ENCODE measurements at places on chromosomes 4 and X. TPM values are rescaled to one million over a fixed set of nuclear protein-coding genes. Genes with fewer than 3 reads are reported as not detected.

HS6ST2 gene
- 27.8 TPM for total RNA-seq

RENBP gene
- 3.1 TPM for total RNA-seq

OCIAD2 gene
- total RNA-seq: 8.7 TPM

ARHGEF6 gene
- total RNA-seq: 32.4 TPM

GABRE gene
- 38.8 TPM for total RNA-seq

GPR173 gene
- 4.4 TPM for total RNA-seq

RASSF6 gene
- total RNA-seq: 0.04 TPM

CCKAR gene
- not detected for total RNA-seq

SPIN4 gene
- total RNA-seq: 6.5 TPM

EPHA5 gene
- 0.66 TPM for total RNA-seq

SHOX gene
- total RNA-seq: 2.3 TPM

SHROOM4 gene
- total RNA-seq: 6.8 TPM

ASMT gene
- 0.13 TPM for total RNA-seq

C4orf36 gene
- 0.44 TPM for total RNA-seq

GRCh38 chr4:87868522-87868921 is 35.8 kb downstream of the MEPE start:
- DNase-seq: no peak

GRCh38 chrX:40719218-40719617 is 16.1 kb downstream of the MED14 start:
- DNase-seq: no peak

- no peak for DNase-seq
These were observed 69.8 kb downstream of the COL25A1 start for GRCh38 chr4:109232681-109233080.

DNA sequence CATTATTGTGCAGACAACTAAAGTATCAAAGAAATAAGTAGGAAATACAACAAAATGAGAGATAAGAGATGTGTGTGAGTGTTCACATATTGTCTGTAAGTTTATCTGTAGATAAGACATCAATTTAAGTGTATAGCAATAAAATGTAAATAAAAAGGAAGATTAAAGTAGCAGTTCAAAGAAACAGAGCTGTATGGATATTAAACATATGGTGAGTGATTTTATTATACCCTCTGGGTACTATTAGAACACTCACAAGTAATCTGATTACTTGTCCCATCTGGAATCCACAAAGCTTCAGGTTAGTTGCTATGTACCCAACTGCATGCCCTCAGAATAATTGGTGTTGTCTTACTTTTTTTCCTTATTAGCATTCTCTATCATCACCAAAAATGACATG is 747.9 kb upstream of the ADGRL3 start:
- no peak for DNase-seq

DNA sequence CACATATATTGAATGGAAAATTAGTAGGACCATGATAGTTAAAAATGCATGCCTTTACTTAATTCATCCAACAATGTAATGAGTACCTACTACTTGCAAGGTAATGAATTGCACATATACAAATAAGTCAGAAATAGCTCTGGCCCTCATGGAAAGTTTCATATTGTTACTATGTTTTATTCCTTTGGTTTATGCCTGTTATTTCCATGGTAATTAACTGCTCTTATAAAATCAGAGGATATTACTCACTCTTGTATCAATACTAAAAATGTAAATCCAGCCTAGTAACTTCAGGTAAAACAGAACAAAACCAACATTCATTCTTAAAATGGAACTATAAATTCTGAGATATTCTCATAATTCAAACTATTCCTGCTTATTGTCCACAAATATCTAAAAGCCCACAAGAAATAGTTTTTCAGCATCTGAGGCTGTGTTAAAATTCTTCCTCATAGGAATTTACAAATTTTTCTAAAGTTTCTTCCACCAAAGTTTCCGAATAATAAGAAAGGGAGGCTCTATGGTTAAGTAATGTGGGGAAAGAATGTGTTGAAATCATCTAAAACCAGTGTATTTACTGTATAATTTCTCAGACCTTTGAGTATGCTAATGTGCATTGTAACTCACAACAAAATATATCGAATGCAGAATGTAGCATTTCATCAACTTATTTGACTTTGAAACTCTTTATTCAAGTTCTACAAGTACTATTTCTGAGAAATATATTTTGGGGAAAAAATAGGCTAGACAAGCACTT is 444.2 kb downstream of the PDGFC start:
- DNase-seq: no peak

DNA sequence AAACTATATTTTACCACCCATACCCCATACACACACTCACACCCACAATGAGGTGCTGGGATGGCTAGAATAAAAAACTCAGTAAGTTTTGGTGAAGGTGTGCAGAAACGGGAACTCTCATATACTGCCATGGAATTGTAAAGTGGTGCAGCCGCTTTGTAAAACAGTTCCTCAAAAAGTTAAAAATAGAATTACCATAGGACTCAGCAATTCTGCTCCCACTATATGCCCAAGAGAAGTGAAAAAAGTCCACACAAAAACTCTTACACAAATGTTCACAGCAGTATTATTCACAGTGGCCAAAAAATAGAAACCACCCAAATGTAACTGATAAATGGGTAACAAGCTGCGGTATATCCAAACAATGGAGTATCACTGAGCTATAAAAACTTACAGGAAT is 6.5 kb downstream of the CENPU start:
- no peak for DNase-seq

GRCh38 chrX:150887906-150888465 is 10.5 kb downstream of the CD99L2 start:
- DNase-seq: no peak

GRCh38 chr4:53712408-53713020 is 121.2 kb upstream of the LNX1 start:
- peak; percentile 72 for DNase-seq

DNA sequence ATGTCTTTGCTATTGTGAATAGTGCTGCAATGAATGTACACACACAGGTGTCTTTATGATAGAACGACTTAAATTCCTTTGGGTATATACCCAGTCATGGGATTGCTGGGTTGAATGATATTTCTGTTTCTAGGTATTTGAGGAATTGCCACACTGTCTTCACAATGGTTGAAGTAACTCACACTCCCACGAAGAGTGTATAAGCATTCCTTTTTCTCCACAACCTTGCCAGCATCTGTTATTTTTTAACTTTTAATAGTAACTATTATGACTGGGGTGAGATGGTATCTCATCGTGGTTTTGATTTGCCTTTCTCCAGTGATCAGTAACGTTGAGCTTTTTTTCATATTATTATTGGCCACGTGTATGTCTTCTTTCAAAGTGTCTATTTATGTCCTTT is 17.6 kb upstream of the DCUN1D4 start:
- DNase-seq: no peak

DNA sequence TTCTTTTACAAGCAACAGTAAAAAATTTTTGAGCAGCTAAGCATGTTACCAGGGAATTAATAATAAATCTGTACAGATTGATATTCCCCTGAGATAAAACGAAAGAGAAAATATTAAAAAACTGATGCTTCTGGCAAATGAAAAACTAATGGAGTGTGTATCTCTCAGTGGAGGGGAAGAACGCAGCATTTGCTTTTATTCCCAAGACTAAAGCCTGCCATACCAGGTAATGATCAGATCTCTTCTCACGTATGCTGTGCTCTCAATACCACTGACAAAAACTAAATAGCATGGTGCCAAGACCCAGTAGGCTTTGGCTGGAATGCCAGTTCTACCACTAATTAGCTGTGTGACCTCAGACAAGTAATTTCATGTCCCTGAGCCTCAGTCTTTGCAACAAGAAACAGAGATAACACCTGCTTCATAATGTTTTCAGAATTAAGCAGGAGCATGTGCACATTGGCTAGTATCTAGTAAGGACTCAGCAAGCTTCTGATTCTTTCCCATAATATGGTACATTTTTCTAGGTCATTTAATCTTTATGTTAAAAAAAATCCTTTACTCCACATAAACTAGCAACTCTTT is 179.6 kb downstream of the CENPC start:
- DNase-seq: no peak

GRCh38 chrX:38563030-38563429 is 1.7 kb downstream of the TSPAN7 start:
- DNase-seq: no peak

DNA sequence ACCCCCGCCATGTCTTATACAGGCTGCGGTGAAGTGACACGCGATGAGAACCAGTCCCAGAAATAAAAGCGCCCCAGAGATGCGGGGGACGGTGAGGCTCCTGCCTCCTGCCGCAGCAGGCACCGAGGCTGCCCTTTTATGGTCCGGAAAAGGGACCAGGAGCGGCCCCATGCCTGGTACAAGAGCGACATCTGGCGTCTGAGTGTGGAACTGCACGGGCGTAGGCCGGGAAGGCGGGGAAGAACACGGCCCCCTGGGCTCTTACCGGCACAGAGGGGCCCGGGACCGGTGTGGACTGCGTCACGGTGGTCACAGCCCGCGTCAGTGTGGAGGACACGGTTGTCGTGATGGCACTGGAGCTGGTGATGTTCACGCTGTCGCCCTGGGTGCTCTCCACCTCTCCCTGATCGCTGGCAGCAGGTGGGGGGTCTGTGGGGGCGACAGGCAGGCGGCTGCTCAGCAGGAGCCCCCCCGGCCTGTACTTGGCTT is 8.9 kb upstream of the RENBP start:
- peak; percentile 66 for DNase-seq

GRCh38 chr4:7394681-7395451 is 39.9 kb downstream of the PSAPL1 start:
- no peak for DNase-seq

DNA sequence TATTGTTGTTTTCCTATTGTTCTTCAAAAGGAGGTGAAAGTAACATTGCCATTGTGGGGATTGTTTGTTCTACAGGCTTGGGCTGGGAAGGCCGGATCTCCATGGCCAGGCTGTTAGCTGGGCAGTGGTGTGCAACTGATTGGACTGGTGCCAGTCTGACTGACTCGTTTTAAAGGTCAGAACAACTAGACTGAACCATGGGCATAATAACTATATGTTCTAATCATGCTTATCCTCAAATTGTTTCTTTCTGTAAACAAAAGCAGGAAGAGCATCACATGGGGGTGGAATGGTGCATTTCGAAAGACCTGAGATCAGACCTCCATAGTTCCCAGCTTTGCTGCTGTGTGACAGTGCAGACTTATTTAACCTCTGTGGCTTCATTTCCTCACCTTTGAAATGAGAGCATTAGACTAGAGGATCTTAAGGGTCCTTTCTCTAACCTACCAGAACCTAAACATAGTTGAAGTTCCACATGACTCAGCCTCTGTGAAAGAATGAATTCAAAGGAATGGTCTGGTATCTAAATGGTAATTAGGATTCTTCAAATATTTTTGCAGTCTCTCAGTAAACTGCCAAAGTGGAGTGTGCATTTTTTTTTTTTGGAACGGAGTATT is 66.7 kb upstream of the PGRMC2 start:
- DNase-seq: peak; percentile 19

DNA sequence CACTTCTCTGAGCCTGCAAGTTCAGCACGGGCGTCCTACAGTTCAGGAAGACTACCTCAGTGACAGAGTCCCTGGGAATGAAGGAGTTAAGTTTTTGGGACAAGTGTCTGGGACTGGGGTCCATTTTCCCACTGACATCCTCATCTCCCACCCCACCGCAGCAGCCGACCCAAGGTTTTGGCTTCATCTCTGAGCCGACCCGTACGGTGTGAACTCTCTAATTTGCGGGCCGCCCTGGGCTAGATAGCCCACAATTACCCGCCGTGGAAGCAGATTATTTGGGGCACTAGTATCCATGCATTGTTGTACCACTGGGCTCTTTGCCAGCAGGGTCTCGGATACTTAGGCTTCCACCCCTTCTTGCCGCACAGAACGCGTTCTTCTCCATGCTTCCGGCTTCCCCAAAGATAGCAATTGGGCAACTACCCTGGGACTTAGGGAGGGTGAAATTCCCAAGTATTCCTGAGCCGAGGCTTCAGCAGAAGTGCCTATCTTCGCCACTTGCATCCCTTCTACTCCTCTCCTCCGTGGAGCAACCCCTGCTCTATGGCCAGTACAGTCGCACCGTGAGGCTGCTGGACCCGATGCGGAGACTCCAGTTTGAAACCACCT is 2.4 kb downstream of the IL1RAPL2 start:
- DNase-seq: peak; percentile 4

GRCh38 chrX:120775959-120776358 is 99.7 kb downstream of the CT47B1 start:
- no peak for DNase-seq

DNA sequence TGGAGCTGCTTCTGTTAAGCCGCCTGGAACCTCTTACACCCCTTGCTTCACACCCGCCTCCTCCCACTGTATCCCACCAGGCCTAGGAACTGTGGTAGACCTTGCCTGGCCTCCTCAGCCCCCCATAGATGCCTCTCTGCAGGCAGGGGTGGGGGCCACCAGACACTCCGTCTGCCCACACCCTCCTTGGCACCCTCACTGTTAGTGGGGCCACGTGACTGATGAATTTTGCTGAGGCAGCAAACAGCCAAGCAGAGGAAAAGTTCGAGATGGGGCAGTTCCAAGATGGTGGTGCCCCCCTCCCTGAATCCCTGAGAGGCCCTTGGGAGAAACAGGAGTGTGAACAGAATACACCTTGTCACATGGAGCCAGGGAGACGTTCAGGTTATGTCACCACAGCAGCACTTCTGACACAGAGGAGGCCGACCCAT is 41.2 kb upstream of the C4orf50 start:
- DNase-seq: no peak

- DNase-seq: peak; percentile 89
These were observed 6.4 kb upstream of the HAUS7 start for GRCh38 chrX:153476666-153477363.

DNA sequence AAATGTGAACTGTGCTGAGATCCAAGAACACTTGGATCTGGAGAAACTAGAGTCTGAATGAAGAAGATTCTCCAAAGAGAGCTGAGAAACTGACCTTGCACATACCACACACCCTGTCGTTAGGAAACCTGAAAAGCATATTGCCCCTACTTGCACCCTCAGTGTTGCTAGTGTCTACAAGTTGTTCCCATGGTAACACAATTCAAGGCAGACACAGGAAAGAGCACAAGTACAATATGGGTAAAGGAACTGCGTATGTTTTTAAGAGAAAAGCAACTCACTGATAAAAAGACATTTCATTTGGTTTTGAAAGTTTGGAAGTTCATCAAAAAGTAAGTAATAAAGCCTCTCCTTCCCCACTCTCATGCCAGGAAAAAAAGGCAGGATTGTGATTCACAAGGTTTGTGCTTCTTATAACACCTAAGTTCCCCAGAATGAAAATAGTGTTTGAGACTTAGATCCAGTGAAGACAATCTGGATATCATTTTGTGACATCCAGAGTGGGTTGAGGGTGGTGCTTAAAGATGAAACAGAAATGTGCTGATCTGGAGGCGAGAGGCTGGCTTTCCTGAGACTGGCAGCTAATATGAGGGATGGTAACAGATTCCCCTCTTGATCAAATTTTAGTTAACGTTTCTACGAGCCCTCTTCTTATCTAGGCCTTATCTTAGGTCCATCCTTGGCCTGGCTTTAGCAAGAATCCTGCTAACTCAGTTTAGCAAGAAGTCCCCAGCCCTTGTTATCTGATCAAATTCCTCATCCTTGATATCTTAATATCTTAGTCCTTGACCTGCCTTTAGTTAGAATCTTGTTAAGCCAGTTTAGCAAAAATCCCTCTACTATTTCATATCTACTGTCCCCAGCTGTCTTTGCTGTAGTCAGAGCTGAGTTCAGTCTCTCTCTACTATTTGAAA is 42.3 kb downstream of the NIPAL1 start:
- DNase-seq: no peak

- DNase-seq: peak; percentile 91
These were observed 171.1 kb downstream of the LARP7 start for GRCh38 chr4:112808001-112808400.

GRCh38 chrX:25158635-25159034 is 142.9 kb upstream of the ARX start:
- DNase-seq: no peak

All from muscle of leg (tissue), 16 donors.